ENCODE measurements at places on chromosomes 11 and 22.

- no peak for DNase-seq
Observed at GRCh38 chr11:47400768-47401279, 7.6 kb upstream of the SLC39A13 start.

- DNase-seq, result peak; percentile 83
Observed at GRCh38 chr22:19292458-19293230, 1.1 kb upstream of the CLTCL1 start.

DNA sequence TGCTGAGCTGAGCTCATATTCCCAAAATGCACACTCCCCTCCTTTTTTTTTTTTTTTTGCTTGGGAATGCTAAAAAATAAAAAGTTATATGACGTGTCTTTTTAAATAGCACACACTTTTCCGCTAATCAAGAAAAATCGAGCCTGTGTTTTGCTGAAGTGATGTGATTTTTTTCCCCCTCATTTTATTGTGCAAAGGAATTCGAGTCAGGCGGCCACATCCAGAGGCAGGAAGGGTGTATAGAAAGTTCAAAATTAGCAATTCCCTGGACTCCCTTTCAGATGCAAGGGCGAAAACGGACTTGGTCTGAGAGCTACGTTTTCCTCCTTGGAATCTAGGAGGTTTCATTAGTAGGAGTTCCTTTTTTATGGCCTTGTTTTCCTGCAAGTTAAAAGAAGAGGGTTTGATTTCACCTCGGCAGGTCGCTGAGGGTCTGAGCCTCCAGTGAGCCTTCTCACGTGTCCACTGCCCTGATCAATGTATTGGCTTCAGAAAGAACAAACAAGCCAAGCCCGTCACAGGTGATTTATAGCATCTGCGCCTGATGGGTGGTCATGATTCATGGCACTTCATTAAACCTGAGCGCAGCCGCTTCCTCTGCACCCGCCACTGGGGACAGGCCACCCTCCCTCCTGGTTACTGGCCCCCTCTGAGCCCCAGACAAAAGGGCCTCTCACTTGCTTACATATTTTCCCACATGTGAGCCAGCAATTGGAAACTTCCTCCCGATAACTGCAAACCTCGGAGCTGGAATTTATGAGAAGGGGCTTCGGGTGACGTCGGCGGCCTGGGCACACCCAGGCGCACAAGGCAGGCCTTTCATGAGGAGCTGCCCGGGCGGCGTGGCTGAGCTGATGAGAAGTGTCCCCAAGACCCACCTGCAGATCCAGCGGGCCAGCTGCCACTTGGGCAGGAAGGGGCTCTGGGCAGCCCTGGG, 64.4 kb upstream of the LINC01488 start:
- DNase-seq, result no peak

- no peak for DNase-seq
Observed at GRCh38 chr11:55847453-55847852, 8.9 kb downstream of the OR5D16 start.

GRCh38 chr11:107591378-107592230, 657 bp downstream of the ELMOD1 start:
- DNase-seq, result no peak

DNA sequence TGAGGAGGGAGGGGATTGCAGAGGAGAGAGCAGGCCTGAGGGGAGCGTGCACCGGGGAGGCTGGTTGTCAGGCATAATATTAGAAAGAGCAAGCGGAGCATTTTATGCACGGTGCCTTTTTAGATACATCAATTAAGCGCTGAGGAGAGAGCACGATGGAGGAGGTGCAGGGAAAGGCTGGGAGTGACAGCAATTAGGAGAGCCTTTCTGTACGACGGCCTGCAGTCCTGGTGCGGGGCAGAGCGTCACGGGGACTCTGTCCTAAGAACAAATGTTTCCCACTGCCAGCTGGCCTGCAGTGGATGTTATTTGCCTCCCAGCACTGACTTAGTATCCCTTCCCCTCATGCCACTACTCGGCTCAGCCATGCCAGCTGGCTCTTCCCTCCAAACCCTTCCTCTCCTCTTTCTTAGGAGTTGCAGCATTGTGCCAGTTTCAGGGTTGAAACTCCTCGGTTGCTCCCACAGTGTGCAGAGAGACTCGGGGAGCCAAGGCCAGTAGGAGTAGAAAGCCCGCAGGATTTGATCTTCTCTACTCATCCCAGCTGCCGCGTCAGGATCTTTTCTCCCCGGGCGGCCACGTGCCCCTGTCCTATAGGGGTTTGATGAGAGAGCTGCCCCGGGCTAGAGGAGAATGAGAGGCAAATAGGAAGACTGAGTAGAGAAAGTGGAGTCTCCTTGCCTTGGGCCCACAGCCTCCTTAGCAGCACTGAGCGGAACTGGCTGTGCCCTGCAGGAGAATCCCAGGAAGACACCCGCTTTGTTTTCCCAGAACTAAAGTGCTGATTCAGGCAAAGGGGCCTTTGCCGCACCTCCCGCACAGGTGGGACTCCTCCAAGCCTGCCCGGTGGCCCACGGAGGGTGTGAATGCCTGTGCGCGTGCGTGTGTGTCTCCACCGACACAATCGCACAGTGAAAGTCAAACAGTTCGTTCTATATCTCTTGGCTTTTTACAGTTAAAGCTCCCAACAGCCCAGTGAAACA, 875.3 kb downstream of the NTM start:
- no peak for DNase-seq

- DNase-seq, result no peak
Observed at GRCh38 chr11:96758957-96759356, 369.1 kb downstream of the JRKL start.
